Stimulated activated CD4-positive, alpha-beta T cell treated with anti-CD3 and anti-CD28 coated beads, Interleukin-4, amount 100 ng/mL, for 48 hours (primary cell): ENCODE measurements at places on chromosomes 3 and 15.

DNA sequence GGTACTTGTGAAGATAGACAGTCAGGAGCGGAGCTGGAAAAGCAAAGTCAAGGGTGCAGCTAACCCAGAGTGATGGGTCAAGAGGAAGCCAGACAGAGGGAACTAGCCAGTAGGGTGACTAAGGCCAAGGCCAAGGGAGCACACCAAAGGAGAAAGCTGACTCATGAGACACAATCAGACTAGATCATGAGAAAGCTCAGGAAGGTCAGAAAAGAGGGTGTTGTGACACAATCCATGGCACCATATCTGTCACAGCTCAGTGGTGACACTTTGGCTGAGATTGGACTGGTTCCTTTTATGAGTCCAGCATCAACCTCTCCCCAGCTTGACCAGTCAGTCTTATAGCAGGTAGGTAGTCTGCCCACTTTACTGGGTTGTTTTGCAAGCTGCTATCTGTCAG is 22.2 kb downstream of the P2RY1 start:
- no peak for DNase-seq

DNA sequence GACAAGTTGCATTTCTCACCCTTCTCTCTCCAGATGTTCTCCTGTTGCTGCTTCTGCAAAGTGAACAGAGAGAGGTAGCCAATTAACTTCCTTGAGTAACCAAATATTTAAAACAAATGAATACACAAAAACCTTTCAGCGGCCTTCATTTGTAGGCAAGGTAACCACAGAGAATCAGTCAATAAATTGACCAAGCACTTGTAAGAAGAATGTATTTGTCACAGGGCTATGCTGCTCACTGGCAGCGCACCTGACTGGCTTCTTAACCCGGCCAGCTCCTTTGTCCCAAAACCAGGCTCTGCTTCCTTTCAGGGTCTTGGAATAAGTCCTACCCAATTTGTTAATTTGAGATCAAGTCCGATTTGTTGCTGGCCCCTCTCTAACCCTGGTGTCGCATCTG is 43.5 kb upstream of the STXBP5L start:
- no peak for DNase-seq

DNA sequence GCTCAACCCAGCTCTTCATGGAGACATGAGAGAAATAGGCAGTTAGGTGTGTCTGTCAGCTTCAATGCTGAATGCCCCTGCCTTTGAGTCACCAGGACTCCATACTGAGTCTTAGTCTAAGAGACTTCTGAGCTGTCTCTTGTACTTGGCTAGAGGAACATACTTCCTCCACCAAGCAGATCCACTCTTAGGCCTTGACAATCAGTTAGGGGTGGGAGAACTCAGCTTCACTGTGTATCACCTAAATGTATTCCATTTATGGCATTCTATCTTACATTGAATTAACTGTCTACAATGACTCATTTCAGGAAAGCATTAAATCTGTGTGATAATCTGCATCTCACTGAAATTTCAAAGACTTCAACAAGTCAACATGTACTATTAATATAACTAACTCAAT is 66.0 kb downstream of the STAC start:
- DNase-seq, result no peak

DNA sequence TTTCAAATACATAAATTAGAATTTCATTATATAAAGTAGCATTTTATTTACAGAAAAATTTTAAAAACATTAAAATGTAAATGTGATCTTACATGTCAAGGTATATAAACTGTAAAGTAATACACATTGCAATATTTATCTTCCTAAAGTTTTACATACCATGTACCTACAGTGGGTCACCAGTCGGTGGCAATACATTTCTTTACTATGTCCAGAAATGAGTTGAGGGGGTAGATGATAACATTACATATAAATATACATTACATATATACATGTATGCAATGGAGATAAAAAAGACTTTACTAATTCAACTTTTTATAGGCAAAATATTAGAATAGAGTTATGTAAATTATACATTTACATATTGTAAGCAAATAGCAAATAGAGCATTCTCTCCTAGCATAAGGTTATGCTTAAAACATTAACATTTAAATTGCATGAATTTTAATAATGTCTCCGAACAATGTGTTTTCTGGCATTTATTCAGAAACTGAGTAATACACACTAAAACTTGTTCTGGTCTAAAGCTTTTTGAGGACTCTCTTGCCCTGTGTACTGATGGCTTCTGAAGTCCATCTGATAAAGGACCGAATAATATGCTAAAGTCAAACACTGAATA is 93.3 kb upstream of the NLGN1 start:
- no peak for DNase-seq

- peak; percentile 68 for DNase-seq
Measured at GRCh38 chr3:122564155-122564912, at the start of the genes DTX3L and PARP9. Gene DTX3L, plus strand, starts transcription at chr3:122564338. Its CDS starts 89 bp downstream, at chr3:122564427. Gene PARP9, minus strand, starts transcription at chr3:122564300. Its CDS starts 4,680 bp downstream, at chr3:122559620.

- DNase-seq, result no peak
Measured at GRCh38 chr3:159760046-159760445, 228.6 kb upstream of the IL12A start.

GRCh38 chr15:42090781-42091180 is 3.6 kb downstream of the PLA2G4D start:
- DNase-seq, result no peak

DNA sequence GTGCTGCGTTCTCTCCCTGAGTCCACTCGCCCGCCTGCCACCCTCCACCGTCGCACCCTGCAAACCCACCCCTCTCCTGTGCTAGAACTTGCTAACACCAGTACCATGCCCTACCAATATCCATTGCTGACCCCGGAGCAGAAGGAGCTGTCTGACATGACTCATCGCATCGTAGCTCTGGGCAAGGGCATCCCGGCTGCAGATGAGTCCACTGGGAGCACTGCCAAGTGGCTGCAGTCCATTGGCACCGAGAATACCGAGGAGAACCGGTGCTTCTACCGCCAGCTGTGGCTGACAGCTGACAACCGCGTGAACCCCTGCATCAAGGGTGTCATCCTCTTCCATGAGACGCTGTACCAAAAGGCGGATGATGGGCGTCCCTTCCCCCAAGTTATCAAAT is 4.9 kb upstream of the ALAS1 start:
- no peak for DNase-seq

- no peak for DNase-seq
Measured at GRCh38 chr3:179244878-179245277, 6.0 kb downstream of the KCNMB3 start.

GRCh38 chr3:4977853-4978203 is 1.4 kb upstream of the BHLHE40 start:
- DNase-seq, result peak; percentile 27

GRCh38 chr3:33989229-33989628 is 190.8 kb downstream of the PDCD6IP start:
- DNase-seq, result no peak

GRCh38 chr15:63930034-63930433 is 96.3 kb upstream of the HERC1 start:
- DNase-seq, result no peak

- DNase-seq, result no peak
Measured at GRCh38 chr3:129933471-129933870, 40.0 kb upstream of the TMCC1 start.

DNA sequence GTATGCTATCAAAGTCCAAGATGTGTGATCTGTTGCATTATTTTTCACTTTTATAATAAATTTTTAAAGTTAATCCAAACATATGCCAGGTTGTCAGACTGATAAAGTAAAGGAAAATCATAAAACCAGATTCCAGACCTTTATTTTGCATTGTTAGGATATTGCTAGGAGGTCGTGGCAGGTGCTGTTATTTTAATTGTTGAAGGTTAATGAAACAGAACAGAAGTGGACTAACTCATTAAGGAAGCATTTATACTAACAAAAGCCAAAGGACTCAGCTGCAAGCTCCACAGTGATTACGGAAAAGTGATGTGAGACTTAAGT is 63.1 kb downstream of the DCLK3 start:
- no peak for DNase-seq

- DNase-seq, result no peak
Measured at GRCh38 chr3:139811331-139811730, 123.7 kb upstream of the CLSTN2 start.

GRCh38 chr3:137259089-137259488 is 301.3 kb downstream of the IL20RB start:
- DNase-seq, result no peak
